Trophoblast cell (in vitro differentiated cells and primary cell): ENCODE measurements at places on chromosomes 1 and 21.
A peak's percentile ranks its signal among the peaks of the same experiment; 100 is the strongest.

DNA sequence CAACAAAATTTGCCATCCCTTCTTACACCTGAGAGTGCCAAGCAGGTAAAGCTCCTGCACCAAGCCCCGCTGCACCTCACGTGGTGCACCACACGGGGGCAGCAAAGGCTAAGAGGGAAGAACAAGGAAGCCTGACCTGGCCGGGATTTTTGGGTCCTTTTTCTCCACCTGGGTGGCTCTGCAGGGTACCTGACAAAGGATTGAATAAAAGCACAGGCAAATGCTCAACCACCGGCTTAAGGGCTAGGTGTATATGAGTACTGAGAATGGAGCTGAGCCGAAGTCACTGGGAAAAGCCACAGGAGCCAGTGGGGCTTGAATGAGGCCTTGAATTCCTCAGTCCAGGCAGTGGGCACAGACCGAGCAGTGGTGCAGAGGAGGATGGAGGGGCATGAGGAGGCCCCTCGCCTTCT lies 36.4 kb downstream of the ZNF697 start:
- peak; percentile 69 for DNase-seq

GRCh38 chr1:9867408-9868243 lies 42.4 kb downstream of the CTNNBIP1 start:
- DNase-seq, result peak; percentile 50

DNA sequence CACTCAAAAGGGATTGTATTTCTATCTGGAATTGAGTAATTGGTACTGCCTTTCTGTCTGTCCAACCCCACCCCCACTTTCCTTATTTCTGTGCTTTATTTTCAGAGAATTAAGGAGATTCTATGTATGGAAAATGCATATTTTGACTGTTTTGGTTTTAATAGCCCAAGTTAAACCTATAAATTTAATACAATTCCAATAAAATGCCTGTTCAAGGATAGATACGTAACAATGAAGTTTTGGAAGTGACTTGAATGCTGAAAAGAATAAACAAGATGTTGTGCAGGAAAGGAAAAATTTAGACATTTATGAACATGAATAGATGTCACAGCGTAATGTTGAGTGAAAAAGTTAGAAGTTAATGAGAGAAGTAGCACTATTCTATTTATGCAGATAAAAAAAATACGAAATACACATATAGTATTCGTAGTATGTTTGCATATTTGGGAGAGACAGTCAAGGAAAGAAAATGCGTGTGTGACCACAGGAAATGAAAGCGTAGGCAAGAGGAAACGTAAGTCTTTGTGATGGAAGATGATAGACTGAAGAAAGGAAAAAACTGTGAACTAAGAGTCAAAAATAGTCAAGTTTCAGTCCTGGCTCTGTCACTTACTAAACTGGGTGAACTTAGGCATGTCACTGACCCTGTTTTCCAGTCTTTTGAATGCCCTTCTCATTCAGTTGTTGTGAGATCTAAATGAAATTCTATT lies 62.1 kb downstream of the MEF2D start:
- DNase-seq, result no peak

DNA sequence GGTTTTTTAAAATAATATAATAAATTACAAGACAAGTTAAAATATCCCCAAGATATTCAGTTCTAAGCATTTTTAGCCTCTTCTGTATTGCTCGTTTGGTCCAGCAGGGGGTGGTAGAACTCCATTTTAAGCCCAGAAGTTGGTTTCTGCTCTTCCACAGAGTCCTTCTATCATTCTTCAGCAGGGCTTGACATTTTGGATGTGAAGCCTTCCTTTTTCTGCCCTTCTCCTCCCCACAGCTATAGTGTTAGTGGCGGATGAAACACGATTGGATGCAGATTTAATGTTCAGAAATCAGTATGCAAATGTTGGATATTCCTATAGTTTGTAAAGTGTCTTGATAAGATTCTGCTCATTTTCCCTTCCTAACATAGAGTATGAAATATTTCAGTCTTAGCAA lies 1.4 kb downstream of the NCAM2 start:
- peak; percentile 74 for DNase-seq

DNA sequence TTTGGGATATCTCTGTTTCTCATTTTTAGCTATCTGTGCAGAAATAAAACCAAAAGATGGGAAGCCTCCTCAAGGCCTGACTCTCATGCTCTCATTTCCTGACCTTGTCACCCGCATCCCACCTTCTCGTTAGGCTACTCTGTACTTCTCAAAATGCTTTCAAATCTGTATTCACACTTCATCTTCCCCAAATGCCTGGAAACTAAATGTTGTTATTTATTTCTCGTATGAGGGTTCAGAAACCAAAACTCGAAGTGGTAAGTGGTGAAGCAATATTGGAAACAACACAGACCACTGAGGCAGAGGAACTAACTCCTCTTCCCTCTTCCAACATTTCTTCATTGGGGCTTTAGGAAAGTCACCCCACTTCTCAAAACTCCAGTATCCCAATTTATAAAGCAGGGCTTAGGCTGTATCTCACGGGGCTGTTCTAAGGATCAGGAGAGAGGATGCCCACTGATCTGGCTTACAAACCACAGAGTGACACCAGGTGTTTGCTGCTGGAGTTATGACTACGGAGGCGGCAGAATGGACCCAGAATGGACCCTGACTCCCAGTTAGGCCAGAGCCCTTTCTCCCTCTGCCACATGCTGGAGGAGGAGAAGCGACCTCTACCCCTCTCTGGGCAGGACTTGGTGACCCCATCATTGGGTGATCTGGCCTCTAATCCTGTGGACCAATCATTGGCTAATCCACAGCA lies 3.5 kb downstream of the SLAMF7 start:
- DNase-seq, result no peak

GRCh38 chr21:38850277-38850951 lies 44.7 kb downstream of the ETS2 start:
- DNase-seq, result no peak

GRCh38 chr21:31498985-31499384 lies 154.9 kb upstream of the TIAM1 start:
- no peak for DNase-seq

GRCh38 chr1:26785611-26786436 lies 1.9 kb upstream of the PIGV start:
- peak; percentile 65 for DNase-seq

DNA sequence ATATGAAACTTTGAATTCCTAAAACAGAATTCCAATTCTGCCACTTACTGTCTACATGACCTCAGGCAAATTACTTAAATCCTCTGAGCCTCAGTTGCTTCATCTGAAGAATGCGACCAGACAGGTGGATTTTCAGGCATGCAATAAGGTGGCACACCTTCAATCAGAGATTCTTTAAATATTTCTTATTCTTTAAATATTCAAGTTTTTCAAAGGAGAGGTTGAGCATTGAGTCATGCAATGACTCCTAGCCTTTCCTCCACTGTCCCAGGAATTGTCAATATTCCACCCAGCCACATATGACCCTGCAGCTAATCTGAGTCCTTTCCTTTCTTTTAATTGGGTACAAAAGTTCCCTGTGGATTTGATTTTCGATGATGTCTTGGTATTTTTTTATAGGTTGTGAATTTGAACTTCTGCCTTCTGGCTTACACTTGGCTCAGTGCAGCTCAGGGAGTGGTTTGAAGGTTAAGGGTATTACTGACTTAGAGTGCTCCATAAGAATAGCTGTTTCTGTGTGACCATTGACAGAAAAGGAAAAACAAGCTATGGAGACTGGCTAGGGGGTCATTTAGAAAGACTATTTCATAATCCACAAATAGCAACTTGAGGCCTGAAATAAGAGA lies 52.2 kb upstream of the PRDX6 start:
- DNase-seq, result peak; percentile 98

DNA sequence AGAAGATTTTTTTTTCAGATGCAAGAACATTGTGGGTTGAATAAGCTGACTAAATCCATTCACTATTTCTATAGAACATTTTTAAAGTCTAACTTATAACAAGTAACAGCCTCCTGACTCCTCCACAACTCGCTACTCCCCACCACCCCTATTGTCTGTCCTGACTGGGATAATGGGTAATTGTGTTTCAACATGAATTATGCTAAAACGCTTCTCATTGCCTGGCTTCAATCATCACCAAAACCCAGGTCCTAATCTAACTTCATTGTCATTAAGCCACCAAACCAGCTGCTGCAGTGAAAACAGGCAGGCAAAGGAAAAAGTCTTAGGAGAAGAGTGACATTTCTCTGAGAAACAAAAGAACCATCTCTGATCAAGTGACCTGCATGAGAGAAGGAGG lies 30.0 kb downstream of the TNR start:
- DNase-seq, result no peak

DNA sequence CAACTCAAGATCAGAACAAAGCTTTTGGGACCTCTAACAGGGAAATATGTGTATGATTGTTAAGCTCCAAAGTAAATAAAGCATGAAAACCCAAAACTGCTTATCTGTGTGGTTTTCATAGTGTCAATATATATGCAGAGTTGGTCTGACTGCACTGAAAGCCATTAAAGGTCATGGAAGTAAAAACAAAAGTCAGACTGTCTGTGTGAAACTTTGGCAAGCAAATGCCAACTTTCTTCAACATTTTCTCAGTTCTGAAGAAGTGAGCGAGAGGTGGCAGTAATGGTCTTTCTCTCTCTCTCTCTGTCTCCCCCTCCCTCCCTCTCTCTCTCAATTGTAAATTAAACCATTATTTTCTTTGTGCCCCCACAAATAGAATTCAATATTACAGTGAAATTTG lies 100.1 kb upstream of the S1PR1 start:
- peak; percentile 7 for DNase-seq

GRCh38 chr1:22608361-22608760 lies 28.1 kb upstream of the C1QA start:
- no peak for DNase-seq

DNA sequence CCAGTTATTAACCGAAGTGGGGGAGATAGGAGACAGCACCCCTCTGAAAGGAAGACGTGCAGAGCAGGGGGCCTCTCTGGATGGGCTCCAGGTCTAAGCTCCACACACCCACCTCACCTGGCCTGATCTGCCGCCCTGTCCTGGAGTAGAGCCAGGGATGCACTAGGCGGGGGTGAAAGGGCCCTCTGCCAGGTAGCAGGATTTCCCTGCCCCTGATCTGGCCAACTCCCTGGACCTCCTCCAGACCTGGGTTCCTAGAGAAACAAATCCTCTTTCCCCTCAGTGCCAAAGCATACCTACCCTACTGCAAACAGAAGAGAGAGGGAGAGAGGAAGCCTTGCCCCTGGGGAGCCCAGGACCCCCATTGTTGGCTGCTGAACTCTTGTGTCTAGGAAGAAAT lies 2.0 kb downstream of the CRABP2 start:
- no peak for DNase-seq

GRCh38 chr1:51341876-51342496 lies 11.6 kb upstream of the TTC39A start:
- no peak for DNase-seq

DNA sequence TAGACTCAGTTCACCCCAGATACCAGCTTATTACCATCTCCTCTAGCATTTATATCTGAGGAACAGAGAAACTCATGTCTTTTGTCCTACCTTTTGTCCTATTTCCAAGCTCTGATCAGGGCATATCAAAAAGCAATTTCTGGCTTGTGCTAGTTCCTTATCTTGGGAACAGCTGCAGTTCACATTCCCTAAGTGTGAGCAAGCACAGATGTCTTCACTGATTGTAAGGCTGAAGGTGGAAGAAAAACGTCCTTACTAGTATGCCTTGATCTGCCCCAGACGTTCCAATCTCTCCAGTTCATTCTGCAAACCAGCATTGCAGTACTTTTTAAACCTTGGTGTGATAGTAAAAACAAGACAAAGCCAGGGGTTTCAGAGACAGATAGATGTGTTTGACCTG lies 139.8 kb downstream of the NCAM2 start:
- DNase-seq, result peak; percentile 67

- no peak for DNase-seq
Measured at GRCh38 chr1:78009836-78010235, 5.1 kb downstream of the DNAJB4 start.

DNA sequence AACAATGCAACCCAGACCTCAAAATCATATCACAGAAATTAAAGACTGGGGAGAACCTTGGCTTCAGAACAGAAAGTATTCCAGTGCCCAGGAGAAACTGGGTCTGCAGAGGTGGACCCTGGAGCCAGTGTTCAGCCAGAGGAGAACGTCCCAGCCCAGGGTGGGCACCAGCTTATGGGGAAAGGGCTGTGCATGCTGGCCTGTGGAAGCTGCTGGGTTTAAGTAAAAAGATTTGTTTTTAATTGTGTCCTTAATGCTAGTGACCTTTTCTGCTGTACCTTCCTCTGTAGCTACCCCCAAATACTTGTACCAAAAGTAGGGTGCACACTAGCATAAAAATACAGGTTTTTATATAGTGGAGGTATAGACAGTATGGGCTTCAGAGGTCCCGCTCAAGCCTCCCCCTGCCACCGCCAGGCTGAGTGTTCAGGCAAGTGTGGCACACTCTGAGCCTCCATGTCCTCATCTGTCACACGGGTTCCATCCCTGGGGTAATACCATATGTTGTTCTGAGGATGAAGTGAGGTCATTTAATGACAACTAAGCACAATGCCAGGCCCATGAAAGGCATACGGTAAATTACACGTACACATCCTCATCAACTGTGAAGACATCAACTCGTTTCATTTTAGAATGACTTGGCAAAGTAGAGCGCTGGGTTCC lies 47.0 kb downstream of the SLC37A1 start:
- DNase-seq, result no peak

DNA sequence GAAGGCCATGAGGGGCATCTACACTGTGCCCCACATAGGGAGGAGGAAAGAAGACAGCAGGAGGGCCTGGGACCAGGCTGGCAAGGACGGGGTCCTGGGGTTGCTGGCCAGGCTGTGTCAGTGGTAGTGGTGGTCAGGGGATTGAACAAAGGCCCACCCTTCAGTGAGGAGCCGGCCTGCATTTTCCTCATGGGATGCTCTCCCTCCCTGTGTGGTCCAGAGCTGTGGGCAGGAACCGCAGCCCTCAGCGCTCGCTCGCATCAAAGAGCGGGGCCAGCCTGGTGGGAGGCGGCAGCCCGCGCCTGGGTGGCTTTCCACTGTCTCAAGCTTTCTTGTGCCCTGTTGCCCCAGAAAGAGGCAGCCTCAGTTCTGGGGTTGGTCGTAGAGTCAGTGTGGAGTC lies 24.8 kb downstream of the LHX4 start:
- DNase-seq, result no peak

DNA sequence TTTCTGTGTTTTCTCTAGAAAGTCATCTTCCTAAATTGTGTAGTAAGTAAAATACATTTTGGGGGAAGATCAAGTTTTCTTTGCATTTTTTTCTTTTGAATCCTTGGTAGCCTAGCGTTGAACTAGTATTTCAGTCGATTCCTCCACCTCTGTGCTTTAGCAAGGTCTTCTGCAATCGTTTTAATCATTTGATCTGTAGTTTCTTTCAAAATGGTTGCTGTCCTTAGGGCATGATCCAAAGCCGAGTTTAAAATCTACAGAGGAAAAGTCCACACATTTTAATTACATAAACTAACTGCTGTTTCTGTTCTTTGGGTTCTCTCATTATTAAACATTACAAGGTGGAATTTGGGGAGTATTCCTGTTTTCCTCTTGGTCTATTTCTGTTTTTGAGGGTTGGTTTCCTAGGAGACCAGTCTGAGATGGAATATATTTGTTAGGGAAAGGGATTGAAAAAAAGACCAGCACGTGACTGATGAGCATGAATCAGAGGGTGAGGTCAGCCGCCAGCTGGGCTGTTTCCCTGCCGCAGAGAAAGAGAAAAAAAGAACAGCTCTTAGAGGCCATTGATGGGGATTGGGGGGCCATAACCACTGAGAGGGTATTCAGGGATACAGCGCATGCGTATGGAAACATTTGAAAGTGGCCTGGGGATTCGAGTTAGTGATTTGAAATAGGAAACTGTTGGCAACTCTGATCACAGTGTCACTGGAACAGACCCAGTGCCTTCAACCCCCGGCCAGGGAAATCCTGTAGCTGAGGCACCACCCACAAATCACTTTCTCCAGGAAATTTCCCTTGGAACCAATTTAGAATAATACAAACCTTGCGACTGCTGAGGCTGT lies 40.6 kb downstream of the AKNAD1 start:
- peak; percentile 61 for DNase-seq
